ENCODE measurements at places on chromosomes 2 and 18.

GRCh38 chr2:201984800-201985525 is 48.7 kb upstream of the FZD7 start:
- DNase-seq: no peak

DNA sequence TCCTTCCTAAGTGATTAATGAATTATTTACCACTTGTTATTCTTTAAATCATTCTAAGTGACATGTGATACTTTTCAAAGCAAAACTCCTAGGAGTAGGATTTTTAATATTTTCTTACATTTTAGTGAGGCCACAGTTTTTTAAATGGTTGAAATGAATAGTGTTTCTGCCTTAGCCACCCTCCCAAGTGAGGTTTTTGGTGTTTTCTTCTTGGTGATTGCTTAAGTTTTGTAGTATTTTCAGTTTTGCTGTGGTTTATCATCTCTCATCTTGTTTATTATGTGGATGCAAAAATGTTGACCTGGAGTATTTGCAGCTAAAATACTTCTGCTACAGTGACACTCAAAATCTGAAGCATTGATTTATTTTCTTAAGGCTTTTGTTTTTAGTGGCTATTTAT is 9.8 kb downstream of the AFTPH start:
- no peak for DNase-seq

DNA sequence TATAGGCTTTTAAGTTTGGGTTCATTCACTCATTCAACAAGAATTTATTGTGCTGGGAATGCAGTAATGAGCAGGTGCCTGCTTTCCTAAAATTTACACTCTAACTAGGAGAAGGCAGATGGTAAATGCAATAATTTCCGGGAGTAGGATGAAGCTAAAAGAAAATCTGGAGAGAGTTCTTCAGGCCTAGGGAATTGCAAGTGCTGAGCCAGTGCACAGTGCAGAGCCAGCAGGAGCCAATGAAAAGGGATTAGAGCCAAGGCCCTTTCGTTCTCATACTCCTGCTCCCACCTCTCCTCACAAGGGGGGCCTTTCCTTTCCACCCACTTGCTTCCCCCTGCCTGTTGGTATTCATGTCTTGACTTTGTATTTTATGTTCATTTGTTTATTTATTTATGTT is 55.1 kb downstream of the CFAP221 start:
- DNase-seq: no peak

DNA sequence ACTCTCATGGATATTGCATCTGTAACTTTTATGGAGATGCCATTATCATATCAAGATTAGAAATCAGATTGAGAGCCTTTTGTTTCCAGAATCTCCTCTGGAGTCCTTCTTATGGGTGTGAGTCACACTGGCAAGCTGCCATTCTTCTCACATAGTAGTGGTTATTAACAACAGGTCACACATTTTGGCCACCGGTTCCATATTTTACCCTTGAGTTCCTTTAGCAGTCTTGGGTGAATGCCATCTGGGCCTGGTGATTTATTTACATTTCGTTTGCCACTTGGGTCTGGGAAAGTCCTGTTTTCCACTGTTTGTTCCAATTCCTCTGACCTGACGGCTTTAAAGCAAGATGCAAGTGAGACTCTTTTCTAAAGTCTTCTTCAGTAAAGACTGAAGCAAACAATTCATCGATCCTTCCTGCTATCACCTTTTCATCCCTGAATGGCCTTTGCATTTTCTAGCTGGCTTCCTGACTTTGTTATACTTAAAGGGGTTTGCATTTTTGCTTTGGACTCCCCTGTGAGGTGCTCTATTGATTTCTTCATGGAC is 80.5 kb upstream of the CAVIN2 start:
- DNase-seq: no peak

GRCh38 chr18:79481046-79481790 is 85.5 kb downstream of the NFATC1 start:
- no peak for DNase-seq

DNA sequence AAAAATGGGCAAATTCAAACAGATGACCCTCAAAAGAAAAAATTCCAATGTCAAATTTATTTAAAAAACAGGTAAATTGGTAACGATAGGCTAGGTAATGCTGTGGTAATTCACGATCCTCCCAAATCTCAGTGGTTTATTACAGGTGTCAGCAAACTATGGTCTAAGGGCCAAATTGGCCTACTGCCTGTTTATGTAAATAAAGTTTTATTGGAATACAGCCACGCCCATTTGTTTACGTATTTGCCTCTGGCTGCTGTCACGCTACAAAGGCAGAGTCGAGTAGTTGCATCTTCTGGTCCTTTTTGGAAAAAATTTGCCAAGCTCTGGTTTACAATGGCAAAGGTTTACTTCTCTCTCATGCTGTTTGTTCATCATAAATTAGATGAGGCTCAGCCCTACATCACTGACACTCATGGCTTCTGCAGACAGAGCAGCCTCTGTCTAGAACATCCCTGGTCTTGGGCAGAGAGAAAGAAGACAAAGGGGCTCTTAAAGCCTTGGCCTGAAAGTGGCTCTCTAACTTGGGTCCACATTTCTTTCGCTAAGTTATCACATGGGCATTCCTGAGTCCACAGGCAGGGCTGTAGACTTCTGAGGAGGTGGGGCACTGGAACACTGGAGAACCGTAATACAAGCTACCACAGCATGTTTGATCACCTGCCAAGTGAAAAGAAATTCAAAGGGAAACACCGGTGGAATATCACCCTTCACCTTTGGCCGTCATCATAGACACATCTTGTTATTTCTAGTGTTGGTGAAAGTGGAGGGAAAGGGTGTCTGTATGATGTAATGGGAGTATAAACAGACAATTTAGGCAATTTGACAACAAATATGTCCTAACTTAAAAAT is 34.8 kb downstream of the SP110 start:
- DNase-seq: no peak

GRCh38 chr18:50742952-50743351 is 76.9 kb downstream of the MRO start:
- DNase-seq: no peak

DNA sequence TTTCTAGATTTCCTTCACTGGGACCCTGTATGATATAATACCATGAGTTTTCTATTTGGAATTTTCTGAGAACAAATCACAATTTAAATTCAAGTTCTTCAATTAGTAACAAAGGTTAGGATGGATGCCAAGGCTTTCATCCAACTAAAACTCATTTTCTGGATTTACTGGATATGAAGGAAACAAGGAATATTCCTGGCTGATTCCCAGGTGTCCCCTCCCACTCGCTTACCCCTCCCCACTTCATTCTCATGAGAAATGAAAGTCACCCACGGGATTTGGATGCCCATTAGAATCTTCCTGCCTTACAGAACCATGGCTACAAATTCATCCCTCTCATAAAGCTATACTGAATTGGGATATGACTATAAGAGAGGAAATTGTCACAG is 40.0 kb downstream of the RNU4ATAC start:
- no peak for DNase-seq

- DNase-seq: no peak
Measured at GRCh38 chr2:120758181-120759144, 22.8 kb downstream of the GLI2 start.

DNA sequence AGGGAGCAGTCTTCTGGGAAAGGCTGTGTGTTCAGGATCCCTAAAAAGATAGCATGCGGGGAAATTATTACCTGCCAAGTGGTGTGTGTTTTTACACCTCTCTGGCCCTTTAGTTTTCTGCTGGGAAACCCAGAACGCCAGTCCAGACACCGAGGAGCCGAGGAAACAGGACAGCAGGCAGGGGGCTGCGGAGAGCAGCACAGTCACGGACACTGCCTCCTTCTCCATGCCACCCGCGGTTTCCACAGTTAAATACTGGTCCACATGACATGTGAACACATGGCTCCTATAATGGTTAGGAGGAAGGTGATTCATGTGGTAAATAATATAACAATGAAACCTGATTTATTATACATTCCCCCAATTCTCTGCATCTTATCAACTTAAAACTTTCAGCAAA is 20.4 kb downstream of the CNOT11 start:
- DNase-seq: no peak

DNA sequence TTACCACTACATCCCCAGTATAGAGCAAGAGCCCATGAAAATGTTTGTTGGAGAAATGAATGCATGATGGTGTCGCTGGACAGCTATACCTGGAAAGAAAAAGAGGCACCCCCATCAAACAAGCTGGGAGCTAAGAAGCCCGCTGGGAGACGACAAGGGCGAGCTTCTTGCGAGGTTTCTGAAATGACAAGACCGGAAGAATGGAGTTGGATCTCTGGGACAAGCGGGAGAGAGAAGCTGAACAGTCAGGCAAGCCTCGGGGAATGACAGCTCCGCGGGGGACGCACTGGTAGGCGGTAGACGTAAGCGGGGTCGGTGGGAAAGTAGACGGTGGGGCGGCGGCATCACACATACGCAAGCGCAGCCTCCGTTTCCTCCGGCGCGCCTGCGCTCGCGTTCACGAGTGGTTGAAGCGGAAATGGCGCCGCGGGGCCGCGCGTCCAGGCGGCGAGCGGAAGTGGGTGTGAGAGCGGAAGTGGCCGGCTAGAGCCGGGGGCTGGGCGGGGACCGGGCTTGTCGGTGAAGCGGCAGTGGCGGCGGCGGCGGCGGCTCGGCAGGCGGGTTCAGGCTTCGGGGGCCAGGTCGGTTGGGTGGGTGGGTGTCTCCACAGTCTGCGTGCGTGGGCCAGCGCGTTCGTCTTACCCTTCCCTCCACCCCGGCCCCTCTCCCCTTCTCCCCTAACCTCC is at the start of gene ARPC2:
Gene ARPC2 (plus strand): TSS at position 516 of the 686 bp plus-strand sequence. CDS start 282 bp downstream, outside the sequence.
- DNase-seq: peak; percentile 94

- DNase-seq: no peak
Measured at GRCh38 chr2:160910681-160911080, 249.5 kb upstream of the TANK start.

GRCh38 chr18:43780782-43781340 is 503.6 kb upstream of the SYT4 start:
- DNase-seq: no peak

- DNase-seq: peak; percentile 78
Measured at GRCh38 chr2:8546612-8547283, 135.1 kb upstream of the ID2 start.

GRCh38 chr2:120491111-120491625 is 145.2 kb downstream of the INHBB start:
- DNase-seq: no peak

DNA sequence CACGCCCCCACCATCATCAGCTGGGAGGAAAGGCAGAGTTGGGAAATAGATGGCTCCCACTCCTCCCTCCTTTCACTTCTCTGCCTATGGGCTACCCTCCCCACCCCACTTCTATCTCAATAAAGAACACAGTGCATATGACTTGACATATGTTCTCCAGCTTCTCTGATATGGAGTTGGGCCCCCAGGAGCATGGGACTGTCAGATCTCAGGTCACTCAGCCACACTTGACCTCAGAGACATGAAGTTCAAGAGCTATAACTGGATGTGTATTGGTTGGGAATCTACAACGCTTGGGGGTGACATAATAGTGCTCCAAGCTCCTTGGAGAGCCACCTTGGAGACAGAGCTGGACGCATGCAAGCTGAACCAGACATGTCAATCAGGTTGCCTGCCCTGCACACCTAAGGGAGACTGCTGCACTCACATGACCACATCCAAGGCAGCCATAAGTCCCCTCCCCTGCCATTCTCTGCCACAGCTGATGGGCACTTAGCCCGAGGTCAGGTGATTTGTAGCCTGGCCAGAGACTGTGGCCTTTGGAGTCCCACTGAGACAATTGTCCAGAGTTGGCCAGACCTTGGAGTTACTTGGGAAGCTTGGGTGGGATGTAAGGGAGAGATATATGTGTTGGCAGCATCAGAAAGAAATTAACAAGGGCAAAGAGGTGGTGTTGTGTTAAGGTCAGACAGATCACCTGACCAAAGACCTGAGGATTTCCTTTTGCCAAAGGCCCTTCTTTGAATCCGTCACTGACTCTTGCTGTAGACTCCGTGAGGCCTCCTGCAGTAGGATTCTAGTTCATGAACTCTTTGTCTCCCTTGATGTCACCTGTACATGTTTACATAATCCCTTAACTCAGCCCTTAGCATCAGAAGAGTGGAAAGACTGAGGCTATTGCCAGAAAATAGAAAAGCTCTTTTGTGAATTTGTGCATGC is 3.7 kb downstream of the INHA start:
- DNase-seq: no peak

GRCh38 chr2:9179572-9180201 is 26.9 kb upstream of the ASAP2 start:
- no peak for DNase-seq

All from CD14-positive monocyte (primary cell).